ENCODE measurements at places on chromosomes 2 and 18.

- peak; percentile 55 for DNase-seq
Measured at GRCh38 chr2:98551316-98551715, 57.0 kb downstream of the COA5 start.

DNA sequence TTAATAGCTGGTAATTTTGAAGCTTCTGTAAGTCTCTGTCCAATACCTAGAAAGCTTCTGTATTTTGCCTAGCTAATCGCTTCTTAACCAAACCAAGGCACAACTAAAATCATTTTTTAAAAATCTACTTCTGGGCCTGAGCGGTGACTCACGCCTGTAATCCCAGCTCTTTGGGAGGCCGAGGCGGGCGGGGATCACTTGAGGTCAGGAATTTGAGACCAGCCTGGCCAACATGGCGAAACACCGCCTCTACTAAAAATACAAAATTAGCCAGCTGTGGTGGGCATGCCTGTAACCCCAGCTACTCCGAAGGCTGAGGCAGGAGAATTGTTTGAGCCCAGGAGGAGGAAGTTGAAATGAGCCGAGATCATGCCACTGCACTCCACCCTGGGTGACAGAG lies 148.6 kb upstream of the FIGN start:
- DNase-seq = no peak

GRCh38 chr2:60538101-60538500 lies 15.4 kb downstream of the BCL11A start:
- no peak for DNase-seq

DNA sequence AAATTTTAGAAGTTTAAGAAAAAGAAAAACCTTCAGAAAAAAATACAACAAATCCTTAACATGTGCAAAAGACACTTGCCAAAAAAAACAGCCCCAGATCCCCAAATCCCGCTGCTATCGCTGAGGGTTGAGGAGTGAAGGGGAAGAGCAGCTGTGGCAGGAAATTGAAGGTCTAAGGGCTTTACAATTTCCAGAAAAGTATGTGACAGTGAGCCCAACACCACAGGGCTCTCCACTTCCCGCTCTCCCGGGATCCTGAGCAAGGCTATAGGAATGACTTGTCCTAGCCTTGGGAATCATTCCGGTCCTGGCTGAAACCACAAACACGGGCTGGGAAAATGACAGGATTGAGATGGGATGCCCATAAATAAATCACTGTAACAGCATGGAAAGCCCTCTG lies 191.4 kb downstream of the TMEM163 start:
- DNase-seq = no peak

DNA sequence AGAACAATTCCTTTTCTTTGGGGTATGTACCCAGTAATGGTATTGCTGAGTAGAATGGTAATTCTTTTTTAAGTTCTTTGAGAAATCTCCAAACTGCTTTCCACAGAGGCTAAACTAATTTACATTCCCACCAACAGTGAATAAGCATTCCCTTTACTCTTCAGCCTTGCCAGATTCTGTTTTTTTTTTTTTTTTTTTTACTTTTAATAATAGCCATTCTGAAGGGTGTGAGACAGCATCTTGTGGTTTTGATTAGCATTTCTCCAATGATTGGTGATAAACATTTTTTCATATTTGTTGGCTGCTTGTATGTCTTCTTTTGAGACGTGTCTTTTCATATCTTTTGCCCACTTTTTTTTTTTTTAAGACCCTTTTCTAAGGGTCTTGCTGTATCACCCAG lies 137.4 kb downstream of the RTN4 start:
- DNase-seq = no peak

DNA sequence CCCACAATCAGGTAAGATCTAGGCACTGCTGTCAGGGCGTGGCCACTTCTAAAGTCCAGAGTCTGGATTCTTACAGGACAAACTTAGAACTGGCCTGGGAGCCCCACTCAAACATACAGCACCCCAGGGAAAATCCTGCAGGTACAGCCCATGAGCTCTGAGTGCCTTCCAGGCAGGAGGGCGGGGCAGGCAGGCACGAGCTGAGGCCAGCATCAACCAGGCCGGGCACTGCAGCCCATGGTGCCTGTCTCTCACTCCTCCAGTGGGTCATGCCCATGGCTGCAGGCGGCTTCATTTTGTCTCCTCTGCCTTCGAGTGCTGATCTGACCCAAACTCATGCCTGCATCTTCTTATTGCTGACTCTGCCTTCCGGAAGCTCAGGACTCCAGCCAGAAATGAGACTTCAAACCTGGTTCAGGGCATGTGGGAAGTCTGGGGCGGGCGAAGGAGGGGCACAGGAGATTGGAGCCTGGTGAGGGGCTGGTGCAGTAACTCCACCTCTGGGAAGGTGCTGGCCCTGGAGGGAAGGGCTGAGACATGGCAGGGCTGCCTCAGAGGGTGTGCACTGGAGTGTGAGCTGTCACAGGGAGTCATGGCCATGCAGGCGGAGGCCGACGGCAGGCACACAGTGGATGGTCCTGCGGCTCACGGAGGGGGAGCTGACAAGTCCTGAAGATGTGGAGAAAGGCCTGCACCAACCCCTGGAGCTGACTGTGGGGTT lies 40.5 kb downstream of the HS6ST1 start:
- DNase-seq = no peak

DNA sequence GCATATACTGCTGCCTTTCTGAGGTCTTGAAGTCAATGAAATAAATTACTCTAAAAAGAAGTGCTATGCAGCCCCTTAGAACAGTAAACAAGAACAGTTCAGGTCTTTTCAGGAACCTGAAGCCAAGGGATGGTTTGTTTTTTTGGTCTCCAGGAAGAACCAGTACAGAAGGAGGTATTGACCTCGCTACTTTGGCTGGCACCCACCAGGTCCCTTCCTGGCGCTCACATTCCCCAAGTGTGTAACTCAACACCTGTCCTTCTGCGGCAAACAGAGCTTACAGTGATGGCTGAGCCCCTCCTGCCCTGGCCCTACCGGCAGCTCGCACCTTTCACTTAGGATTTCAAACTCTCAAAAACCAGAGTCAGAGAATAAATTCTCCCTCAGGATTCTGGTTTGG lies 51.9 kb downstream of the SETBP1 start:
- DNase-seq = no peak

DNA sequence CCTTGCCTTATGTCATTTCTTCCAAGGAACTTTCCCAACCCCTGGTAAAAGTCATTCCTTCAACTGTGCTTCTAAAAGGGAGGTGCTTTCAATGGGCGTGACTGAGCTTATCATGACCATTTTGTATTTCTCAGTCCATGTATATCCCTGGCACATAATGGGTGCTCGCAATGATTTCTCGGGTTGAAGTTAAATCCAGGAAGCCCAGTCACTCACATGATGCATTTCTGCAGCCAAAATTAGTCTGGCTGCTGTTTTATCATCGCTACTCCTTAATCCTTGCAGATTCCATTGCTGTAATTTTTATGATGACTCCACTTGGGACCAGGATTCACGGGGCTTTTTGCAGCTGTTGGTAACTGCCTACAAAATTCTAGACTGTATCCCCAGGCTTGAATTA lies 25.9 kb upstream of the RFX8 start:
- no peak for DNase-seq

- DNase-seq = peak; percentile 58
Measured at GRCh38 chr2:96856776-96857666, 795 bp downstream of the ANKRD39 start.

DNA sequence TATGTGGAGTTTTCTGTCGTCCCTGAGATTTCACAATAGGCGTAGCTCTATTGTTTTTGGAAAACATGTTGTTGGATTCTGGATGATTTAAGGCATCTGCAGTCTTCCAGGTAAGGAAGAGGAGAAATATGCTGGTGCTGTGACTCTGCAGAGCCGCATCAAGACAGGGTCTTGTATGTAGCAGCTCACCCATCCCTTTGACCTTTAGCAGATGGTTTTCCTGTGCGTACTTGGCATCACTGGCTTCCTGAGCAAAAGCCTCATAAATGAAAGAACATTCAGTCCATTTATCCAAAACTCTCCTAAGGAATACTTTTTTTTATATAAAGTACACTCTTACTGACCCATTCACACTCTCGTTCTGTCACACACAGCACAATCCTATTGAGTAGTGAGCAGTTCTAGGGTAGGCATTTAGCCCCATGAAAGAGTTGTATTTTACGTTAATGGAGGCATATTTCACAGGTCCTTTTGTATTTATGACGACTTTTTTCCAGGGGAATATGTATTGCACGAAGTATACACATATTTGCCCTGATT lies 443.9 kb downstream of the STK39 start:
- DNase-seq = no peak

DNA sequence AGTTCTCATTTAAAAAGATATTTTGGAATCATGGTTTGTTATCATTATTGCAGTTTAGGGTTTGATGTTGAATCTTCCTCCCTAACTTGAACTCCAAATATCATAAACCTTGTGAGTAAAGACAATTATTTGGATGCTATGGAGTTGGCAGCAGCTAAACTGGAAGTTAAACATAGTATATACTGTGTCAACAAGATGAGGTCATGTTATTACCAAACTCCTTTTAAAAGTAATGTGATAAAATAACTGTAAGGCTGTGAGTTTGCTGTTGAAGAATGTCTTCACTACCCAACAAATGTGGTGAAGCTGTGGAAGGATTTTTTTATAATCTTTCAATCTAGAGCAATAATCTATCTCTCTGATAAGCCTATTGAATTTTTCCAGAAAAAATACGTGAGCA lies 16.0 kb downstream of the DNAH6 start:
- DNase-seq = no peak

- DNase-seq = no peak
Measured at GRCh38 chr2:171587567-171587966, 65.3 kb downstream of the CYBRD1 start.

GRCh38 chr2:211085056-211085680 lies 528.8 kb downstream of the CPS1 start:
- no peak for DNase-seq

DNA sequence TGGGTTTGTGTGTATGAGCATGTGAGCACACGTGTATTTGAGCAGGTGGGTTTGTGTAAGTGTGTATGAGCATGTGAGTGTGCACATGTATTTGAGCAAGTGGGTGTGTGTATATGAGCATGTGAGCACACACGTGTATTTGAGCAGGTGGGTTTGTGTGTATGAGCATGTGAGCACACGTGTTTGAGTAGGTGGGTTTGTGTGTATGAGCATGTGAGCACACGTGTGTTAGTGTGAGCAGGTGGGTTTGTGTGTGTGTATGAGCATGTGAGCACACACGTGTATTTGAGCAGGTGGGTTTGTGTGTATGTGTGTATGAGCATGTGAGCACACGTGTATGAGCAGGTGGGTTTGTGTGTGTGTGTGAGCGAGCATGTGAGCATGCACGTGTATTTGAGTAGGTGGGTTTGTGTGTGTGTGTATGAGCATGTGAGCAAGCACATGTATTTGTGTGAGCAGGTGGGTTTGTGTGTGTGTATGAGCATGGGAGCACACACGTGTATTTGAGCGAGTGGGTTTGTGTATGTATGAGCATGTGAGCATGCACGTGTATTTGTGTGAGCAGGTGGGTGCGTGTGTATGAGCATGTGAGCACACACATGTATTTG lies 169.7 kb downstream of the TWIST2 start:
- no peak for DNase-seq

- no peak for DNase-seq
Measured at GRCh38 chr18:54702686-54703085, 111.6 kb downstream of the DYNAP start.

DNA sequence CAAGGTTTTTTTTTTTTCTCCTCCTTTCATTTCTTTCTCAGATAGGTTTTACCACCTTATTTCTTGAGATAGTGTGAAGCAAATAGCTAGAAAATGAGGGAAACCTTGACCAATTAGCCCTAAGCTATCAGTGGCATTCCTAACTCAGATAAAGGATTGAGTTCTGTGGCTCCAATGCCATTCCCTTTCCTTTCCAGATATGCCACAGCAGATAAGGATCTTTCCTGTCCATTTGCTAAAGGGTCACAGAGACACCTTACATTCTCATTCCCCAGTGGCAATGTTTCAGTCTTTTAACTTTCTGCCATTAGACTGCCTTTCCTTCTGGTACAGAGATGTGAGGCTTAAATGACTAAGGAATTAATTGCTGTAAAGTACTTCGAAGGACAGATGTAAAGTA lies 81.7 kb downstream of the MGAT5 start:
- no peak for DNase-seq

- no peak for DNase-seq
Measured at GRCh38 chr2:28838971-28839370, 28.3 kb downstream of the SPDYA start.

DNA sequence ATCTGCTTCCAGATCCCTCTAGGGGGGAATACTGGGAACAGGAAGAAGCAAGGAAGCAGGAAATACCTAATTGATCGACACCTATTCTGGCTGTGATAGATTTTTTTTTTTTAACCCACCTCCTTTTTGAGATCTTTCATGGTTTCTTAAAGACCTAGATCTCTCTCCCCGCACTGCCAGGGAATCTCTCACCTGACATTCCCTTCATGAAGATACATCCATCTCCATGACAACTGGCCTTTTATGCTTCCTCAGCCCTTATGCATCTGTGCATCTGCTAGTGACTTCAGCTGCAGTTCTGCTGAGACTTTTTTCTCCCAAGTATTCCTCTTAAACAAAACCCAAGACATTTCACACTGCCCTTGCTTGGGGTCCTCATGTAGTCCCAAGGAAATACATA lies 21.1 kb upstream of the CPO start:
- DNase-seq = no peak

- DNase-seq = no peak
Measured at GRCh38 chr2:222989431-222989830, 62.6 kb upstream of the KCNE4 start.

- DNase-seq = peak; percentile 27
Measured at GRCh38 chr18:63339920-63340484, 20.4 kb upstream of the BCL2 start.

GRCh38 chr2:184041077-184041476 lies 557.3 kb upstream of the ZNF804A start:
- no peak for DNase-seq

GRCh38 chr2:146579147-146579930 lies 1265.5 kb upstream of the ACVR2A start:
- DNase-seq = no peak

GRCh38 chr2:174007010-174007409 lies 41.8 kb upstream of the SP3 start:
- no peak for DNase-seq

Data from activated CD4-positive, alpha-beta T cell treated with anti-CD3 and anti-CD28 coated beads, Interleukin-2, amount 50 U/mL, for 48 hours (primary cell).